ENCODE measurements at places on chromosomes 13 and 19. TPM values are rescaled to one million over a fixed set of nuclear protein-coding genes. Genes with fewer than 3 reads are reported as not detected.

Gene SCAF1
- total RNA-seq: 14.1 TPM

Gene REX1BD
- 20.8 TPM for total RNA-seq

Gene ZNF626
- 36.4 TPM for total RNA-seq

Gene CEACAM20
- total RNA-seq: not detected

Gene IGFL1
- not detected for total RNA-seq

Gene ZNF562
- total RNA-seq: 71.0 TPM

Gene DNAAF3
- total RNA-seq: 3.9 TPM

Gene DIRAS1
- 43.6 TPM for total RNA-seq

Gene OXGR1
- 3.0 TPM for total RNA-seq

Gene CLEC17A
- total RNA-seq: 0.46 TPM

Gene VASP
- total RNA-seq: 15.7 TPM

Gene PCDH17
- 250 TPM for total RNA-seq

Gene C5AR1
- 0.46 TPM for total RNA-seq

Gene IGLON5
- 9.5 TPM for total RNA-seq

Gene DHDH
- 2.3 TPM for total RNA-seq

Gene FCAR
- 0.92 TPM for total RNA-seq

Gene ICAM5
- 2.5 TPM for total RNA-seq

Gene RNF225
- total RNA-seq: not detected

Gene CARD8
- 30.7 TPM for total RNA-seq

Gene RAB20
- total RNA-seq: 1.6 TPM

Gene KLK5
- total RNA-seq: 0.69 TPM

Gene ATP8A2
- total RNA-seq: 77.0 TPM

Gene ZNF841
- total RNA-seq: 42.0 TPM

Gene TNNI3
- 3.5 TPM for total RNA-seq

Gene TMEM238
- not detected for total RNA-seq

Gene PEG3
- total RNA-seq: 380 TPM

Gene LACC1
- 4.4 TPM for total RNA-seq

Gene ZNF208
- total RNA-seq: 11.8 TPM

Gene KLC3
- total RNA-seq: 1.8 TPM

Gene RPS16
- total RNA-seq: 146 TPM

Gene ZNF382
- total RNA-seq: 88.6 TPM

Gene NR2F6
- 13.6 TPM for total RNA-seq

Gene KIR3DL2
- not detected for total RNA-seq

Gene METTL21C
- 0.69 TPM for total RNA-seq

Gene PRR36
- 3.5 TPM for total RNA-seq

Gene CNFN
- not detected for total RNA-seq

Gene CBARP
- 12.9 TPM for total RNA-seq

Gene ZNF135
- total RNA-seq: 13.4 TPM

Gene CEACAM16
- total RNA-seq: not detected

Gene PGPEP1
- 16.1 TPM for total RNA-seq

Gene UNC13A
- total RNA-seq: 69.7 TPM

Gene SBK2
- not detected for total RNA-seq

Gene IGSF23
- total RNA-seq: not detected

Gene TEKTIP1
- total RNA-seq: not detected

Gene ATP11A
- 12.2 TPM for total RNA-seq
